Progenitor cell of endocrine pancreas (in vitro differentiated cells): ENCODE measurements at places on chromosomes 6 and 20. TPM values are rescaled to one million over a fixed set of nuclear protein-coding genes. Genes with fewer than 3 reads are reported as not detected.

The C6orf52 gene
- total RNA-seq: 3.5 and 4.8 TPM in 2 replicates

The OR2B2 gene
- not detected in 2 replicates for total RNA-seq

The PLCB4 gene
- 13.1 and 17.2 TPM in 2 replicates for total RNA-seq

GRCh38 chr6:132084811-132085509 lies 133.8 kb upstream of the CCN2 start:
- DNase-seq: no peak

DNA sequence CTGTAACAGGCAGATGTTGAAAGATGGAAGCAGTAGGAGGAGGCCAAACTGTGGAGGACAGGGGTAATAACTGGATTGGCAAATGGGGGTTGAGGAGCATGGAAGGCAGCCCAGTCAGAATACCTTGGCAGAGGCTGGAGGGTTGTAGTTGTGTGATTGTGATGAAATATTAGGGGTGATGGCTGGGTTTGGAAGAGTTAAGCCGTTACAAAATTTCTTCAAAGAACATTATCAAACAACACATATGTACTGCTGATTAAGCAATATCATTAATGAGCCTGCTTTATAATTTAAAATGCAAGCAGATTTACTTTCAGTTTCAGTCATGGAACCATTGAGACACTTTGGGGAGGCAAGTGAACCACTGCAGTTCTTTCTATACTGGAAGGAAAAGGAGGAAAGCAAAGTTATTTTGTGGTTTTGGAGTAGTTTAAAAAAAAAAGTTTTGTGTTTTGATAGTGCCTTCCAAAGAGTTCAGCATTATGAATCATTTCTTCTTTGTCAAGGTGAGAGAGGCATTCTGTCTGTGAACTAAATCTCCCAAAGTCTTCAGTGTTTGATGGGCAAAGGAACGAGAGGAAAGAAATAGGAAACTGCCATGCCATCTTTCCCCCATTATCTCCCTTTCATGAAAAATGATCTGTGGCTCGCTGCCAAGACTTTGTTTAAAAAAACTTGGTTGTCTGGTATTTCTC lies 20.7 kb downstream of the FOXO3 start:
- DNase-seq: no peak

DNA sequence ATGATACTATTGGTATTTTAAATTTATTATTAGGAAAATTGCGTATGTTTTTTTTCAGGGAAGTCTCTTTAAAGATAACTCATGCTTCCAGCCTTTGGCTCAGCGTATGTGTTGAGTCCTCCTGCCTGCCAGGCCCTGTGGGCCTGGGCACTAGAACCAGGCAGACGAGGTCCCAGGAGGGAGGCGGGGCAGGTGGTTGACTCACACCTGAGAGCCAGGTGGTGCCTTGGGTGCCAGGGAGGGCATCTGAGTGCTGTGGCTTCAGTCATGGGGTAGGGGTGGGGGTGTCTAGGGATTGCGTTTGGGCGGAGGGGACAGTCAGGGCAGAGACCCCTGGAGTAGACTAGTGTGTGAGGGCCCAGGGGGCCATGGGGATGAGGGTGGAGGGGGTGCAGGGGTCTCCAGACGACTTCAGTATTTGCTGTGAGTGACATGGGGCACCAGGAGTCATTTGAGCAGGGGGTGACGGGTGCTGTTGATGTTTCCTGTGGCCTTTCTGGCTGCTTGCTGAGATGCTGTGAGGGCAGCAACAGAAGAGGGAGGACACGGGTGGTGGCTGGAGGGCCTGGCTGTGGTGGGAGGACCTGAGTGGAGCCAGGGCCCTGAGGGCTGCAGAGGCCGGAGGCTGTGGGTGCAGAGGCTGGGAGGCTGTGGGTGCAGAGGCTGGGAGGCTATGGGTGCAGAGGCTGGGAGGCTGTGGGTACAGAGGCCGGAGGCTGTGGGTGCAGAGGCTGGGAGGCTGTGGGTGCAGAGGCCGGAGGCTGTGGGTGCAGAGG lies 14.8 kb upstream of the ADRM1 start:
- DNase-seq: no peak

DNA sequence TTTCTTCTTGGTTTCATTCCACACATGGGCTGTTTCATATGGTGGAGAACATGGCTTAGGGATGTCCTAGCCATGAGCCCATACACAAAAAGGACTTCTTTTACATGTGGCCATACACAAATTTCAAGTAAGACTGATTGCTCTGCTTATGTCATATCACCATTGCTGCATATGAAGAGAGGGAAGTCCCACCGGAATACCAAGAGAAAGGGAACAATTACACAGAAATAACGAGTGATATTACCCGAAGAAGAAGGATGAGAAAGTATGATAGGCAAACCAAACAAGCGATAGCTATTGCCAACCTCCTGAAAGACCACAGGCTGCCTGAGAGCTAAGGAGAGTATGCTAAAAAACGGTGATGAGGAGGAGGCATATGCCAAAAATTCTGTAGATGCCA lies 70.5 kb upstream of the TNFRSF21 start:
- DNase-seq: no peak

- DNase-seq: no peak
These were observed 831.8 kb downstream of the MAFB start for GRCh38 chr20:39857187-39857586.
